ENCODE measurements at places on chromosomes 12 and 14.

DNA sequence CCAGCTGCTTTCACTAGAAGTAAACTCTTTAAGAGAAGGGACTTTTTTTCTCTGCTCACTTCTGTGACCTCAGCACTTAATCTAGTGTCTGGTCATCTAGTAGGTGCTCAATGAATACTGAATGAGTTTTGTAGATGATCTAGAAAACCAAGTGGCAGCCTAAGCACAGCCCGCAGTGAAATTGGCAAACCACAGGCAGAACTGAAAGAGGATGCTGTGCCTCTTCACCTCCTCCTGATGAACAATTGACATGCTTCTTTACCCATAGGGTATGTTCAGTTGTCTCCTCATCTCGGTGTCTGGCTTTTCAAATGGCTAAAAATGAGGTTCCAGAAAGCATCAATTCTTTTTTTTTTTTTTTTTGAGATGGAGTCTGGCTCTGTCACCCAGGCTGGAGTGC, 399.5 kb downstream of the RMST start:
- no peak for ATAC-seq

DNA sequence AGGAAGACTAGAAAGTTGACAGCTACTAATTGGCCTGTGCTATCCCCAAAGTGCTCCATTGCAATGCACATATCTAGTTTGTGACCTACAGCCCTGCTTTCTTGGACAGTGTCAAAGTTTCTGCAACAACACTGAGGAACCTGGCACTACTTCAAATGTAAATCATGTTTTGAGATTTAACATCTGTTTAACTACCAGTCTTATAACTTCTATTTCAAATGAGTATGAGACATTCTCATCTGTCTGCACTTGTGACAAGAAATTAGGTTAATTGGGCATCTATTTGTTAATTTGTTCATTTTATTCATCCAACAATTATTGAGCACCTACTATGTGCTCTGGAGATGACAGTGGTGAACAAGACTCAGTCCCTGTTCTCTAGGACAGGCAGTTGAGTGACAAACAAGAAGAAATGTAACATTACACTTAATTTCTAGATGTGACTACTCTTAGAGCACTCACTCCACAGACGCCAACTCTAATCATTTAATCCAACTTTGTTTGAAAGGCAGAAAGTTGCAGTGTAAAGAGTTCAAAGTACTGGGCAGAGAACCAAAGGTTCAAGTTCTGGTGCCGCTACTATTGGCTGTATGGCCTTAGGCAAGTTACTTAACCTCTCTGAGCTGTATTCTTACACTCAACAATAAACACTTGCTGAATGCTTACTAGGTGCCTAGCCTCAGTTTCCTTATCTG, 74.8 kb downstream of the HECTD4 start:
- no peak for ATAC-seq

GRCh38 chr14:29475641-29476040, 452.0 kb downstream of the PRKD1 start:
- ATAC-seq: no peak

GRCh38 chr12:16076970-16077522, 165.9 kb downstream of the DERA start:
- no peak for ATAC-seq

GRCh38 chr14:97271451-97271960, 474.3 kb downstream of the VRK1 start:
- ATAC-seq: no peak

DNA sequence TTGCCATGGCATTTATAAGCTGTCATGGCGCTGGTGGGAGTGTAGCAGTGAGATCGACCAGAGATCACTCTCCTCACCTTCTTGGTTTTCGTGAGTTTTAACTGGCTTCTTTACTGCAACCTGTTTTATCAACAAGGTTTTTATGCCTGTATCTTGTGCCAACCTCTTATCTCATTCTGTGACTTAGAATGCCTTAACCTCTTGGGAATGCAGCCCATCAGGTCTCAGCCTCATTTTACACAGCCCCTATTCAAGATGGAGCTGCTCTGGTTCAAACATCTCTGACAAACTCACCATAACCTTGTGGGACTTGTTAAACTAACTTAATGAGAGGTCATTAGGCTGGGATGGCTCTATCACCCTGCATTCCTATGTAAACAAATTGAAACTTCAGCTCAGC, 151.3 kb downstream of the CAND1 start:
- ATAC-seq: no peak

DNA sequence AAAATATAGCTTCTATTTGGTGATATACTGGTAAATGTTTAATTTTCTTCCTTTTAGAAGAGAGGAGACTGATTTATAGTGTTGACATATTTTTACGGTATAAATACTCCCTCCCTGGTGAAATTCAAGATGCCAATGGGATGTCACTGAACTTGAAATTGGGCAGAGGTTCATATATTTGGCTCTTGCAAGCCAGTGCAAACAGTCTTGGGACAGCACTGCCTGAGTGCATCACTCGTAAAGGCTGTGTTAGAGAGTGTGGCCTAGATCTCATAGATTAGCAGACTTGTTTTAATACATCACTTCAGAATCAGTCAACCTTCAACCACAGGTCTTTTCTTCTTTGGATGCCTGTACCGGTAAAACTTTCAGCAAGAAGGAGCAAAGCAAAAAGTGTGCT, 681.0 kb downstream of the NRXN3 start:
- no peak for ATAC-seq

- no peak for ATAC-seq
Observed at GRCh38 chr12:51941604-51942003, 9.9 kb upstream of the ACVR1B start.

GRCh38 chr12:4994622-4995021, 49.1 kb upstream of the KCNA5 start:
- ATAC-seq: no peak

DNA sequence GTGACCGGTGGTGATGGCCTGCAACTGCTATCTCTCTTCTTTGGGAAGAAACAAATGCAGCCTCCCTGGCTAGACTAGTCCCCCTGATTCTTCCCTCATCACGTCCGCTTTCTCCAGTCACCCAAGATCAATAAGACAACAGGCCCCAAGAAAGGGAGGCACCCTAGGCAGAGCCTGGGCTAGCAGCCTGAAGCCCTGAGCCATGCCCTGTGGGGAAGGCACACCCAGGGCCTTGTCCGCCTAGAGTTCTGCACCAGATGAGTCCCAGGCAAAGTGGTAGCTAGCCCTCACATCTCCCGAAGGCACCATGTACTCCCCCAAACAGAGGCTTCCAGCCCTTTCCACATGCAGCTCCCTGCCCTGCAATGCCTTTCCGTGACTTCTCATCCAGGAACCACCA, 35.1 kb downstream of the CAMKK2 start:
- no peak for ATAC-seq

GRCh38 chr12:133165776-133166175, 15.5 kb upstream of the ZNF268 start:
- no peak for ATAC-seq

DNA sequence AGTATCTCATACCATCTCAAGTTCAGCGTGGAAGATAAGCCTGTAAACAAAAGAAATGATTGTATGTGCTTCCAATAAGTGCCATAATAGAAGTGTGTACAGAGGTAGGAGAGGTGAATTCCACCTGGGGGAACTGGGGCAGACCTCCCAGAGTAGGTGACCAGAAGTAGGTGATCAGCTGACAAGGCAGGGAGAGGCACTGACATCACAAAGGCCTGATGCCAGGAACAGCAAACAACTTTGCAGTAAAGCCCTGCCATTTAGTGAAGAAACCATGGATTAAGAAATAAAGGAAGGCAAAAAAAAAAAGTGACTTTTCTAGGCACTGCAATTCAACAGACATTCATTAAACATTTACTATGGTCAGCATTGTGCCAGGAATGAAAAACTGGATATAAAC, 31.1 kb downstream of the NR1H4 start:
- no peak for ATAC-seq

- no peak for ATAC-seq
Observed at GRCh38 chr12:69657376-69658137, 41.5 kb downstream of the BEST3 start.

DNA sequence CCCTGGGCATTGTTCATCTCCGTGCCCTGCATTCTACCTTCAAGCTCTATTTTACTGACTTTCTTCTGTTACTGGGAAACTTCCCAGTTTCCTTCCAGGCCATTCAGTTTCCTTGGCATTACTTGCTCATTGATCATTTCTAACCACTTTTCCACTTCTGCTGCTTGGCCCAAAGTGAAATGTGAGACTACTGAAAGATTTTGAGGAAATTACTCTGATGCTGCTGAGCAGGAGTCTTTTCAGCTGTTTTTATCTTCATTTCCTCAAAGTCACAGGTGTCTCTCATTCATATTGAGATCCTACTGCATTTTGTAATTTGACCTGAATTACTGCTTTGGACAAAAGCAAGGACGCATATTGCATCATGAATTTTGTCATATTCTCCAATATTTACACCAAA, 26.4 kb upstream of the DBX2 start:
- no peak for ATAC-seq

GRCh38 chr14:24938593-24938992, 111.4 kb downstream of the STXBP6 start:
- ATAC-seq: no peak

GRCh38 chr12:113051759-113052158, 4.8 kb upstream of the DTX1 start:
- ATAC-seq: no peak

DNA sequence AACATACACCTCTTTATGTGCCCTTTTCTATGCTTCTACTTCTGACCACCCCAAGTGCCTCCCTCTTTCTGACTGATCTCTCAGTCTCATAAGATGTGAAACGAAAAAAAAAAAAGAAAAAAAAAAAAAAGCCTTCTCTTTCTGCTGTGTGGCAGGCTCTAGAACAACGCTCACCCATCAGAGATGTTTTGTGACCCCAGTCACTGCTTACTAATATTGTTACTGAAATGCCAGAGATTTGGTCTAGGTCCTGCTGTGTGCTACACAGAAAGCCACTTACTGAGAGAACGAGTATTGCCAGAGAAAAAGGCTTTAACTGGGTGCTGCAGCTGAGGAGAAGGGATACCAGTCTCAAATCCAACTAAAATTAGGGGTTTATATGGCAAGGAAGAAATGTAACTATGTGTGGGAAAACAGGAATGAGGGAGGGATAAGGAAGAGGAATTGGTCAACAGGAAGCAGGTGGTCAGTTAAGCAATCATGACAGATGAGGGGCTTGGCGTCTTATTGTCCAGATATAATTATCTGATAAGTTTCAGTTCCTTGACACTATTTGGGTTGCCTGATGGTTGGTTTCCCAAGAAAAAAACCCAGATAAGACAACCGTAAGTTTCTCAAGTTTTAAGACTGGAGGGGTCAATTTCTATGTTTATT, 149.0 kb downstream of the NAV3 start:
- ATAC-seq: no peak

- ATAC-seq: no peak
Observed at GRCh38 chr14:102629011-102629444, 36.6 kb downstream of the RCOR1 start.

DNA sequence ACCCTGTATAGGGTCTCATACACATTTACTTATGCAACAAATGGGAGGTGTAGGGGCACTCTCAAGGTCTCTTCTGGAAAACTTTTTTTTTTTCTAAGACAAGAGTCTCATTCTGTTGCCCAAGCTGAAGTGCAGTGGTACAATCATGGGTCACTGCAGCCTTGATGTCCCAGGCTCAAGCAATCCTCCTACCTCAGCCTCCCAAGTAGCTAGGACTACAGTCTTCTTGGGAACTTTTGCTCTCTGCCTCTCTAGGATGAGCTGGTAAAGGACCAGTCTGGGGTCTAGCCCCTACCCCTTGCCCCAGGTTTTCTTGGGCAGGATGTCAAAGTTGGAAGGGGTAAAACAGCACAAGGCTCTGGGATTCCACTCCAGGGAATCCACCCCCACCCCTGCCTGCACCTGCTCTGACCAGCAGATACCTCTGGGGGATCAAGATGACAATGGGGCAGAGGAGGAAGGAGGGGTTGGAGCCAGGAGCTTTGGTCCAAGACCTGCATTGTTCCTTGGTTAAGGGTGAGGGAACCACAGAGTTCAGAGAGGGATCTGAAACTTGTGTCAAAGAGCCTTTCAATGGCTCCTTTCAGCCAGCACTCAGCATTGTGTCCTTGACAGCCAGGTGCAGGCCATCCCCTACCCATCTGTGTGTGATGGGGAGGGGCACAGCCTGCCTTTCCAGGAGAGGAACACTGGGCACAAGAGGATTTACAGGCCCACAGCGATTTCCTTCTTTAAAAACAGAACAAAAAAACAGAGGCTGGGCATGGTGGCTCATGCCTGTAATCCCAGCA, 12.2 kb downstream of the CTDSP2 start:
- no peak for ATAC-seq

- ATAC-seq: no peak
Observed at GRCh38 chr12:66008985-66009384, 121.6 kb downstream of the LLPH start.

DNA sequence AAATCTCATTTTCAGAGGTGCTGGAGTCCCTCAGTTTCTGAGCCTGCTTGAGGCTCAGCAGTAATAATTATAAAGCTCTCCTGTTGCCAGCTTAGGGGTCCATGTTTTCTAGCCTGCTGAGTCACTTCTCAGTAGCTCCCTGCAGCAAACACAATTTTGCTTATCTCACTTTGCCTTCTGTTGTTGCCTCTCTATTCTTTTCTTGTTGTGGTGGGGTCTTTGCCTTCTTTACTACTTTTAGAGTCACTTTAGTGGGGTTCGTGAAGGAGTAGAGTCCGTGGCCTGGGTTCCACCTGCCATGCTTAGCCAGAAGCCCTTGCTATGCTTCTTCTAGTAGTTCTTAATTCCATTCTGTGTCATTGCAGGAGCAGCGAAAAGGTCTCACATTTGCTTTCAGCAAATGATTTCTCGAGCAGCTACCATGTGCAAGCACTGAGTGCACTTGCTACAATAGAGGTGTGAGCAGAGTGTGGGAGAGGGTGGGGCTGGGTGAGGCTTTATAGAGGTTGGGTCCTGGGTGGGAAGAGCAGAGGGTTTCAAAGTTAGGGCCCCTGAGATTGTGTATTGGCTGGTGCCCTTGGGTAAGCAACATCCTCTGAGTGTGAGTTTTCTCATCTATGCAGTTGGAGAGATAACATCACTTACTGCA, 114.3 kb downstream of the ADCK1 start:
- ATAC-seq: no peak

- ATAC-seq: no peak
Observed at GRCh38 chr14:98579140-98579539, 692.9 kb downstream of the BCL11B start.

GRCh38 chr12:50006280-50006679, 19.0 kb downstream of the RACGAP1 start:
- ATAC-seq: no peak

- no peak for ATAC-seq
Observed at GRCh38 chr12:93661021-93661420, 16.2 kb upstream of the CRADD start.

Data from stimulated activated memory B cell treated with anti-CD40 and anti-IgM and Interleukin-4, amounts not matched to agents 10 μg/mL and 1 μg/mL and 100 μg/mL, for 72 hours (primary cell).